A549 treated with Mapracorat at 1 μM for 4 hours (cell line): ENCODE measurements at places on chromosomes 7 and 10. TPM values are rescaled to one million over a fixed set of nuclear protein-coding genes. Genes with fewer than 3 reads are reported as not detected.

Gene ADIRF
- total RNA-seq: not detected in 5 replicates

Gene LAMB4
- total RNA-seq: 0.08 to 0.38 TPM (median 0.14 TPM) in 5 replicates

Gene HABP2
- total RNA-seq: 0.04 to 0.13 TPM (median 0.09 TPM) in 4 of 5 replicates, not detected in the other

Gene CREB5
- total RNA-seq: 3.4 to 4.7 TPM (median 3.6 TPM) in 5 replicates

Gene NME8
- not detected in 5 replicates for total RNA-seq

Gene KCND2
- not detected in 5 replicates for total RNA-seq

Gene PGAM2
- total RNA-seq: not detected in 5 replicates

Gene RASA4B
- total RNA-seq: 0.77 to 2.2 TPM (median 1.5 TPM) in 5 replicates

Gene FOXP2
- total RNA-seq: not detected in 5 replicates

Gene EGR2
- 0.33 to 0.76 TPM (median 0.48 TPM) in 5 replicates for total RNA-seq

Gene ZNF398
- 7.9 to 11.2 TPM (median 9.3 TPM) in 5 replicates for total RNA-seq

Gene CYP3A5
- total RNA-seq: 0.99 to 1.9 TPM (median 1.2 TPM) in 5 replicates

Gene GNAT3
- not detected in 5 replicates for total RNA-seq

Gene ATOH7
- 0.12 to 0.27 TPM (median 0.17 TPM) in 4 of 5 replicates, not detected in the other for total RNA-seq

Gene ANKRD61
- 0.28 to 1.2 TPM (median 0.51 TPM) in 5 replicates for total RNA-seq

Gene CRHR2
- total RNA-seq: 0.05 to 0.08 TPM (median 0.05 TPM) in 4 of 5 replicates, not detected in the other

Gene TAS2R41
- total RNA-seq: not detected in 5 replicates

Gene GBX1
- total RNA-seq: 0.20 TPM in 1 of 5 replicates, not detected in the others

Gene CFAP70
- 0.07 to 0.22 TPM (median 0.13 TPM) in 5 replicates for total RNA-seq

Gene HOXA2
- total RNA-seq: 0.66 to 0.89 TPM (median 0.83 TPM) in 5 replicates
